ENCODE measurements at places on chromosomes 3 and 15.

- no peak overlapping the region for H3K27ac ChIP-seq
- peaks cover 19% of the 10 kb centered on the region for H3K27me3 ChIP-seq
These were observed 29.6 kb upstream of the SELENOK start for GRCh38 chr3:53921296-53921695.

DNA sequence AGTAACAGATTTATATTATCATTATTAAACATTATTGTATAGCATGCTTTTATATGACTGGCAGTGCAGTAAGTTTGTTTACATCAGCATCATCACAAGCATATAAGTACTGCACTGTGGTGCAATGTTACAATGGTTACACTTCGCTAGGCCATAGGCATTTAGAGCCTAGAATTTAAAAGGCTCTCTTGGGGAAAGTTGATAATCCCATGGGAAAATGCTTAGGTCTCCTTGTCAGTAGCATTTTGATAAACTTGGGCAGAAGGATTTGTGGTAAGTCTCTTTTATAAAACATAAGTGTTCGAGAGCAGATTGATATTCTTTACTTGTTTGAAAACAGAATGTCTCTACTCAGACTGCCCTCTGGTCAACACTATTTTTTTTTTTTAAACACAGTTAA is 7.5 kb downstream of the DTWD1 start:
- H3K4me3 ChIP-seq: no peak overlapping the region
- peaks cover 4% of the 10 kb centered on the region for H3K4me1 ChIP-seq
- H3K27me3 ChIP-seq: no peaks in the 10 kb centered on the region
- H3K36me3 ChIP-seq: peaks cover 38% of the 10 kb centered on the region
- DNase-seq: no peak
- H3K27ac ChIP-seq: no peak overlapping the region

DNA sequence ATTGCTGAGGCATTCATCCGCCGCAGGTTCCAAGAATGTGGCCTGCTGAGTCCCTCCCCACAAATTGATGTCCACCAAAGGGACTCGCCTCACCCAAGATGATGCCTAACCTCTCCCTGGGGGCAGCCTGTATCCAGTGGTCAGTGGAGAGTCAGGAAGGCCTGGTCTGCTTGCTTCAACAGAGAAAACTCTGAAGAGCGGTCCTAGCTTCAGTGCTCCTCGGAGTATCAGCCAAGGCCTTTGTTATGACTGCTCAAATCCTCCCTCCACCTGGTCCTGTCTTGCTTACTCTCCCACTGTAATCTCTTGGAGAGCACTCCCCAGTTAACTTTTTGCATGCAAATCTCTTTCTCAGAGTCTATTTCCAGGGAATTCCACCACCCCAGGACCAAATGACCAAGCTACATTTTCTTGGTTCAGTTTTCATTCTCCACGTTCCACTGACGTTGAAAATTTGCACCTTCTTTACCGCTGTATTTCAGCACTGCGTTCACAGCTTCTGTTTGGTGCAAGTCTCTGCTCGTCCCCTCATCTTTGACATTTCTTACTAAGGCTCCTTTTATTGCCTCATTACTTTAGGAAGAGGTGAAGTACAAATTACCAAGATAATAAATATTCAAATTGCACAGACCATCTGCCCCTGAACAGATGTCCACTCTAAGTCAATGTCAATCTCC is 22.3 kb downstream of the CMTM7 start:
- peak overlapping the region; percentile 77 for H3K27ac ChIP-seq
- peak overlapping the region; percentile 52 for H3K4me3 ChIP-seq
- H3K4me1 ChIP-seq: peaks cover 65% of the 10 kb centered on the region
- H3K36me3 ChIP-seq: peaks cover 10% of the 10 kb centered on the region
- no peaks in the 10 kb centered on the region for H3K27me3 ChIP-seq

GRCh38 chr3:132084982-132085381 is 50.2 kb upstream of the CPNE4 start:
- H3K36me3 ChIP-seq: no peaks in the 10 kb centered on the region
- no peaks in the 10 kb centered on the region for H3K4me1 ChIP-seq
- no peak for DNase-seq
- no peaks in the 10 kb centered on the region for H3K27me3 ChIP-seq
- no peak overlapping the region for H3K27ac ChIP-seq

DNA sequence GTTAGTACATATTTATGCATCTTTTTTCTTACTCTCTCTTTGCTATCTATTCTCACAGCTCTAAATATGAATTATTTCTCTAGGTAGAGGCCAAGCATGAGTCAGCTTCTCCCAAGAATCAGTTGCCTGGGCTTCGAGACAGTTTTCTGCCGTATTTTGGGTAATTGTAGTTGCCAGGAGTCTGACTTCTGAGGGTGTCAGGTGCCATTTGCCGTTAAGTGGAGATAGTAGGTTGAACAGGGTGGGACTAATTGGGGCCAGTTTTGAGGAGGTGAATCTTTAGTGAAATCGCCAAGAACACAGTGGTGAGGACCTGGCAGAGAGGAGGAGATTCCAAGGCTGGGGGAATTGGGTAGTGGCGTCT is 7.8 kb upstream of the NRROS start:
- peak overlapping the region; percentile 93 for H3K4me3 ChIP-seq
- peaks cover 66% of the 10 kb centered on the region for H3K4me1 ChIP-seq
- H3K27ac ChIP-seq: peak overlapping the region; percentile 96
- H3K36me3 ChIP-seq: peaks cover 5% of the 10 kb centered on the region
- DNase-seq: no peak

- no peak overlapping the region for H3K27ac ChIP-seq
- no peaks in the 10 kb centered on the region for H3K36me3 ChIP-seq
- no peaks in the 10 kb centered on the region for H3K27me3 ChIP-seq
- DNase-seq: no peak
These were observed 221.1 kb downstream of the LRTM1 start for GRCh38 chr3:54706738-54707137.

DNA sequence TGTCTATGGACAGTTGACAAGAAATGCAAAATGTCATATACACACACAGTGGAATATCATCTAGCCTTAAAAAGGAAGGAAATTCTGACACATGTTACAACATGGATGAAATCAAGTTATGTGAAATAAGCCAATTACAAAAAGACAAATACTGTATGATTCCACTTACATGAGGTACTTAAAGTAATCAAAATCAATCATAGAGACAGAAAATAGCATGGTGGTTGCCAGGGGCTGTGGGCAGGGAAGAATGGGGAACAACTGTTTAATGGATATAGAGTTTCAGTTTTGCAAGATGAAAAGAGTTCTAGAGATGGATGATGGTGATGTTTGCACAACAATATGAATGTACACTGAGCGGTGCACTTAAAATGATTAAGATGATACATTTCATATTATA is 613.8 kb upstream of the ZNF385D start:
- no peak overlapping the region for H3K4me3 ChIP-seq
- no peaks in the 10 kb centered on the region for H3K27me3 ChIP-seq
- H3K4me1 ChIP-seq: no peaks in the 10 kb centered on the region
- no peaks in the 10 kb centered on the region for H3K36me3 ChIP-seq

DNA sequence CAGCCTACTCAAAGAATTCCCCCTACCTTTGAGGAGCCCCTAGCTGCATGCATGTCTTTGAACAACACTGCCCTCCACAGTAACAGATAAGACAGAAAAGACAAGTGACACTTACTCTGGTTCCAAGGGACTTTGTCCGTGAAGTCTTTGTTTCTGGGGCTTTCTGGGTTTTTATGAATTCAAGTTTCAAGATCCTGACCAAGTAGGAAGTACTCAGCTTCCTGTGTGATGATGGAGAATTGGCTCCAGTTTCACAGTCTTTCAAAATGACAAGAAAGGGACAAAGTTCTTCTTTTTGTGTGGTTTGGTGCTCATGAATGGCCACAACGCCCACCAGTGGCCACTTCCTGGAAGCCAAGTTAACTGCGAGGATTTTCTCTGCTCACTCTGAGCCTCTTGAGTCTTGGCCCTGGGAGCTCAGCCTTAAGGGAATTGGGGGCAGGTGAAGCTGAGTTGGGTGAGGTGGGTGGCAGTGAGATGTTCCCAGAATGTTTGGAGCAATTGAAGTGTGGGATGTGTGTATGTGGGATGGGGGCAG is at the start of gene CCR1:
CCR1 (minus strand) TSS at position 147 of the 538 bp plus-strand sequence. CDS start 4,000 bp downstream, outside the sequence.
- H3K36me3 ChIP-seq: peaks cover under 1% of the 10 kb centered on the region
- peak within 1 kb of the TSS; percentile 72 for H3K27ac ChIP-seq
- H3K4me3 ChIP-seq: peak within 1 kb of the TSS; percentile 73
- H3K27me3 ChIP-seq: no peaks in the 10 kb centered on the region
- DNase-seq: no peak

GRCh38 chr3:191414286-191414685 is 46.7 kb upstream of the PYDC2 start:
- DNase-seq: no peak
- H3K4me1 ChIP-seq: peaks cover 7% of the 10 kb centered on the region
- no peaks in the 10 kb centered on the region for H3K27me3 ChIP-seq
- H3K36me3 ChIP-seq: no peaks in the 10 kb centered on the region

- no peak overlapping the region for H3K4me3 ChIP-seq
- no peak for DNase-seq
- H3K4me1 ChIP-seq: no peaks in the 10 kb centered on the region
- no peaks in the 10 kb centered on the region for H3K27me3 ChIP-seq
These were observed 172.5 kb downstream of the NSMCE3 start for GRCh38 chr15:29097168-29097567.

DNA sequence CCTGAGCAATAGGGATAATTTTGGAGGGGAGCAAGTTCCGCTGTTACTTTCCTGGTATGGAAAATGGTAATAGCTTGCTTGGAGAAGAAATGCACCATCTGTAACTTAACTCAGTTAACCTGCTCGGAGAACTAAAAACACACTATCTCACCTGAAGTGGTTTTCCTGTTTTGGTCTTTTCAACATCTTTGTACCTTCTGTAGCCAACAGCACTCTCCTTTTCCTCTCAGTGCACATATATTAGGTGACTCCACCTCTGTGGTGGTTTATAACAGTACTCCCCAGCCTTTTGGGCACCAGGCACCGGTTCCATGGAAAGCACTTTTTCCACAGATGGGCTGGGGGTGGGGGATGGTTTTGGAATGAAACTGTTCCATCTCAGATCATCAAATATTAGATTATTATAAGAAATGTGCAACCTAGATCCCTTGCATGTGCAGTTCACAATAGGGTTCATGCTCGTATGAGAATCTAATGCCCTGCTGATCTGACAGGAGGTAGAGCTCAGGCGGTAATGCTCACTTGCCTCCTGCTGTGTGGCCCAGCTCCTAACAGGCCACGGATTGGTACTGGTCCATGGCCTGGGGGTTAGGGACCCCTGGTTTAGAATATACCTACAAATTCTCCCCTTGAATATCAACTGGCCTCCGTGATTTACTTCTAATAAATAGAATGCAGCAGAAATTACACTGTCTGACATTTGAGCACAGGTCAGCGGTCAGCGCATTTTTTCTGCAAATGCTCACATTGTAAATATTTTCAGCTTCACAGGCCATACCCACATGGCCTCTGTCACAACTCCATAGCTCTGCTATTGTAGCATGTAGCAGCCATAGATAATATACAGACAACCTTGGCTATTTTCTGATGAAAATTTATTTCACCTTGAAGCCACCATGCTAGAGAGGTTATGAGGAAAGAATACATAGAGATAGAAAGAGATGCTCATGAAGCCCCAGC is 83.8 kb upstream of the SUCLG2 start:
- H3K4me3 ChIP-seq: no peak overlapping the region
- H3K27ac ChIP-seq: no peak overlapping the region
- no peak for DNase-seq
- no peaks in the 10 kb centered on the region for H3K36me3 ChIP-seq
- H3K27me3 ChIP-seq: no peaks in the 10 kb centered on the region
- H3K4me1 ChIP-seq: no peaks in the 10 kb centered on the region

GRCh38 chr3:97958796-97959195 is 13.4 kb downstream of the RIOX2 start:
- peaks cover 69% of the 10 kb centered on the region for H3K36me3 ChIP-seq
- no peak overlapping the region for H3K27ac ChIP-seq
- no peaks in the 10 kb centered on the region for H3K27me3 ChIP-seq
- no peak overlapping the region for H3K4me3 ChIP-seq
- DNase-seq: no peak

DNA sequence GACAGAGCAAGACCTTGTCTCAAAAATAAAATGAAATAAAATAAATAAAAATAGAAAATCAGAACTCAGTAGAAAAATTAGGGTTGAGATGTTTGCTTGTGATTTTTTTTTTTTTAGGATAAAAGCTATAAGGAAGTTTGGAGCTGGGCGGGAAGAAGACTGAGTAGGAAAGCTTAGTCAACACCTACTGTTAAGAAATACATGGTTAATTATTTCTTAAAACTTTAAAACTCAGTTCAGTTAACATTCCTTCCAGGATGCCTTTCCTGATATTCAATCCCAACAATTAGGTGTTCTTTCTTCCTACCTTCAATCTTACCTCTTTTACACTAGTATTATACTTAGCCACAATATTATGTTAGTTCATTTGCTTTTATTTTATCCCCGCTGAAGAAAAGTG is 246.2 kb downstream of the LSAMP start:
- DNase-seq: no peak
- no peaks in the 10 kb centered on the region for H3K4me1 ChIP-seq
- H3K36me3 ChIP-seq: no peaks in the 10 kb centered on the region
- no peaks in the 10 kb centered on the region for H3K27me3 ChIP-seq
- H3K4me3 ChIP-seq: no peak overlapping the region

GRCh38 chr3:133987948-133988484 is 41.7 kb downstream of the SLCO2A1 start:
- H3K4me3 ChIP-seq: no peak overlapping the region
- no peak overlapping the region for H3K27ac ChIP-seq
- H3K36me3 ChIP-seq: no peaks in the 10 kb centered on the region
- H3K4me1 ChIP-seq: no peaks in the 10 kb centered on the region
- H3K27me3 ChIP-seq: peaks cover 17% of the 10 kb centered on the region
- DNase-seq: no peak

DNA sequence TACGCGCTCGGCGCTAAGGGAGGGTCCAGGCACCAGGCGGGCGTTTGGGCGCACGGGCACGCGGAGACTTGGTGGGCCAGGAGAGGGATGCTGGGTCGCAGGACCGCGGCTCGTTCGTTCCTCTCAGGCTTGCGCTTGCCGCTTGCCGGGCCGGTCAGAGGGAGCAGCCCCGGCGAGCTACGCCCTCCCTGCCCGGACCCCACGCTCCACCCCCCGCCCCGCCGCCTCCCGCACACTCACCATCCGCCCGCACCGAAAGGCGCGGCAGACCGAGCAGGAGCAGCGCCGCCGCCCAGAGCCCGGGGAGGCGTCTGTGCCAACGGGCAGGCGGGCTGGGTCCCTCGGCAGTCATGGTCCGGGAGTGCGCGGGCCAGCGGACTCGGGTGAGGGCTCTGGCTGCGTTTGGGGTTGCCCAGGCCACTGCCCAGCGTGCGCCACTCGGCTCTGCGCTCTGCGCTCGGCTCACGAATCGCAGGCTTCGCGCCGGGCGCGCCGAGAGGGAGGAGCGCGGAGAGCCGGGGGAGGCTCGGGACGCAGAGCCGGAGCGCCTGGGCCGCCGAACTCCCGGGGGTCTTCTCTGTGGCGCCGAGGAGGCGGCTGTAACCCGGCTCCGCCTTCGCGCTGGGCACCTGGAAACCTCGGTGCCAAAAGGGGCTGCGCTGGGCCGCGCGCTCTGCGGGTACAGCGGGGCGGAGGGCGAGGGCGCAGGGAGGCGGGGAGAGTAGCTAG is at the start of gene SUSD5:
SUSD5 (minus strand) TSS at position 365 of the 729 bp plus-strand sequence; CDS start at position 352, 13 bp downstream.
- peaks cover 21% of the 10 kb centered on the region for H3K4me1 ChIP-seq
- H3K27ac ChIP-seq: no peak within 1 kb of the TSS
- DNase-seq: no peak
- H3K36me3 ChIP-seq: no peaks in the 10 kb centered on the region
